ENCODE measurements at places on chromosomes 13 and 19. TPM values are rescaled to one million over a fixed set of nuclear protein-coding genes. Genes with fewer than 3 reads are reported as not detected.

- DNase-seq, result no peak
- H3K4me1 ChIP-seq, result peaks cover 2% of the 10 kb centered on the region
- H3K4me3 ChIP-seq, result no peak overlapping the region
Measured at GRCh38 chr13:43389573-43389972, 366.2 kb downstream of the DNAJC15 start.

SELENOV gene
- not detected for total RNA-seq

DNA sequence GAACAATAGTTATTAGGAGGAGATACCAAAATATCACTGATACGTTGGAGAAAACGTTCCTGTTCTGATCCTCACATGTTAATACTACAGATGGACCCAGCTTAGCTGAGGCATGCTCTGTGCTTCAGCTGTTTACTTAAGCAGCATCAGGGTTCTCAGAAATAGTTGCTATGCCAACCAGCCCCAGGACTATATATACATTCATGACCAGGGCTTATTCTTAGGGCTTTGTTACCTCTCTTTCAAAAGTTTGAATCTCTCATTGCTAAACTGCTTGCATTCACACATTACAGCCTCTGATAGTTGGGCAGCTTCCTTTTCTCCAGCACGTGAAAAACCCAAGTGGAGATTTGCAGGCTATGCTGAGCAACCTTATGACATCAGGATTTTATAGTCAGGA, 800.4 kb downstream of the DIAPH3 start:
- H3K36me3 ChIP-seq, result no peaks in the 10 kb centered on the region
- H3K27me3 ChIP-seq, result no peaks in the 10 kb centered on the region
- H3K4me1 ChIP-seq, result no peaks in the 10 kb centered on the region
- no peak for DNase-seq

ATP8B3 gene
- total RNA-seq, result 0.72 TPM

PSG3 gene
- not detected for total RNA-seq

DNA sequence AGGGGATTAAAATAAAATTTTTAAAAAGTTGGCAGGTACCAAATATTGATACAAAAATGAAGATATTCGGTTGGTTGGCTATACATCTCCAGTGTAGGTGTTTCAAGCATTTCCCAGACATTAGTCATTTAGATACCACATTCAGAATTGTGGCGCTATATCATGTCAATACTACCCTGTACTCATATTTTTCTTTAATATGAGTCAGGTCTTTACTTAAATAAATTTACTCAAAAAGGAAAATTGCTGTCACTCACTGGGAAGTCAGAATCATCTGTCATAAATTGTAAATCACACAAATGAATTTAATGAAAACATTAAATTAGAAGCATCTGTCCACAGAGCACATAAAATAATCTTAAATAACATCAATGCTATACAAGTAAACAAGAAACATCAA, 134.2 kb downstream of the TSHZ3 start:
- peak overlapping the region; percentile 13 for H3K27ac ChIP-seq
- DNase-seq, result no peak
- no peaks in the 10 kb centered on the region for H3K36me3 ChIP-seq
- H3K4me3 ChIP-seq, result no peak overlapping the region
- H3K27me3 ChIP-seq, result no peaks in the 10 kb centered on the region
- H3K4me1 ChIP-seq, result peaks cover 12% of the 10 kb centered on the region

DNA sequence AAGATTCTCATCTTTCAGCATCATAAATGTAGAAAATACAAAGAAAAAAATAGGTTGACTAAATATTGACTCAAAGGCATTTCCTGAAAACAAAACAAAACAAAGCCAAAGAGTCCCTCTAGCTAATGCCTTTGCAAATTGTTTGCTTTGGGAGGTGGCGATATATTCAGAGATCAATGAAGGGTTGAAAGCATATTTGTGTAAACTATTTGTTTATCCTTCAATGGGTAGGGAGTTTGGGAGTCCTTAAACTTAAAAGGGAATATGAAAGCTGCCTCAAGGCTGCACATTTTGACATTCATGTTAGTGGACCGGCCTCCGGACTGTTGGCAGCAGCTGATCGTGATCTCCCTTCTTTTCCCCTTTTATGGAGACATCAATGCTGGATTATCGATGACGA, 257.5 kb downstream of the ITGBL1 start:
- H3K36me3 ChIP-seq, result peaks cover 68% of the 10 kb centered on the region
- no peak overlapping the region for H3K4me3 ChIP-seq
- H3K27me3 ChIP-seq, result no peaks in the 10 kb centered on the region
- H3K4me1 ChIP-seq, result peaks cover 17% of the 10 kb centered on the region
- no peak overlapping the region for H3K27ac ChIP-seq

GPR18 gene
- total RNA-seq, result under 0.01 TPM

DNA sequence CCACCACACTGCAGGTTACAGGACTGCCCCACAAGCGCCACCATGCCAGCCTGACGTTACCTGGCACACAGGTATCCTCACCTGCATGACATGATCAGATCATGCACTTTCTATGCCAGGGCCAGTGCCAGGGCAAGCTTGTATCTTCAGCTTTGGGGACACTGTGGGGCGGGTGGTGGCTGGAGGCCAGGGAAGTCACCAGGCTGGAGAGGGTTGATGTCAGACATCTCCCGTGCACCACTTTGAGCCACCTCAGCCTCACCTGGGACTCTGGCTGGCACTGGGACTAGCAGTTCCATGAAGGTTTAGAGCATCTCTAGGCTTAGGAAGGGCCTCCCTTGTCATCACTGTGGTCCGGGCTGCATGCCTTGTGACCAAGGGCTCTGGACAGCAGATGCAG, 97.2 kb downstream of the WTIP start:
- no peaks in the 10 kb centered on the region for H3K36me3 ChIP-seq
- no peak overlapping the region for H3K27ac ChIP-seq
- no peaks in the 10 kb centered on the region for H3K27me3 ChIP-seq
- DNase-seq, result no peak
- no peak overlapping the region for H3K4me3 ChIP-seq

DNA sequence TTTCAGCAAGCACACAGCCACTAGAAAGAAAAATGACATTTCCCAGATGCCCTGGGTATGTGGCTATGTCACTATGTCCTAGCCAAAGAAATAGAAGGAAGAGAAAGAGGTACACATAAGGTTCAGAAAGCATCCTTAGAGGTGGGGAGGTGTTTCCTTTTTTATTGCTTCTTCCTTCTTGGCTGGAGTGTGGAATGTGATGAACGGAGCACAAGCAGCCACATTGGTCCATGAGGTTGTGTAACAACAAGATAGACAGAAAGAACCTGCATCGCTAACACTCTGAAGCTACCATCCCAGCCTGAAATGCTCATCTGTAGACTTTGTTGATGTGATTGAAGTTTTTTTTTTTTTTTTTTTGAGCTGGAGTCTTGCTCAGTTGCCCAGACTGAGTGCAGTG, 6.7 kb downstream of the SLC25A23 start:
- peak; percentile 44 for DNase-seq
- H3K27ac ChIP-seq, result no peak overlapping the region
- H3K4me3 ChIP-seq, result no peak overlapping the region
- no peaks in the 10 kb centered on the region for H3K27me3 ChIP-seq

DNA sequence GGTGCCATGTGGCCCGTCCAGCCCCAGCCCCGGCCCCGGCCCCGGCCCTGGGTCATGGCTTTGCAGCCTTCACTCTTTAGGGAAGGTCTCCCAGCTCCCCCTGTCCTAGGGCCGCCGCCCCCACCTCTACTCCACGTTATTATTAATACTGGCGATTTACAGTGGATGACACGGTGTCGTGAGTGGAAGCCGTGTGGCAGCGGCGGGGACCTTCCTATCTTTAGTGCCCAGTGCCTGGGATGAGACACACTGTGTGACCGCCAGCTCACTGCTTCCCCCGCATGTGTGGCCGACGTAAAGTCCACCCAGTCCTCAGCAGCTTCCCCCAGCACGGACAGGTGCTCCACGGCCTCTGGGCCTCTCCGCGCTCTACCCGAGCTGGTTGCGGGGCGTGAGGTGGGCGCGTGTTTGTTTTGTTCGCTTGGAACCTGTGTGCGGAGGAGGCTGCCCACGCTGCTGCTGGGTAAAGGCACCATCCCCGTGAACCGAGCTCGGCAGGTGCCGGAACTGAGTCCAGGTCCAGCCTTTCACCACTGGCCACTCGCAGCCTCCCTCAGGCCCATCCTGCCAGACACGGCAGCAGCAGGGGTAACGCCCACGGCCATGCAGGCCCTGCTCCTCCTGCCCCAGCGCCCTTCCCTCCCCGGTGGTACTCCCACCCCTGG, 70.9 kb upstream of the MCF2L start:
- no peak overlapping the region for H3K27ac ChIP-seq
- no peaks in the 10 kb centered on the region for H3K4me1 ChIP-seq
- no peak overlapping the region for H3K4me3 ChIP-seq
- peaks cover 68% of the 10 kb centered on the region for H3K27me3 ChIP-seq
